ENCODE measurements at places on chromosomes 13 and 19.

DNA sequence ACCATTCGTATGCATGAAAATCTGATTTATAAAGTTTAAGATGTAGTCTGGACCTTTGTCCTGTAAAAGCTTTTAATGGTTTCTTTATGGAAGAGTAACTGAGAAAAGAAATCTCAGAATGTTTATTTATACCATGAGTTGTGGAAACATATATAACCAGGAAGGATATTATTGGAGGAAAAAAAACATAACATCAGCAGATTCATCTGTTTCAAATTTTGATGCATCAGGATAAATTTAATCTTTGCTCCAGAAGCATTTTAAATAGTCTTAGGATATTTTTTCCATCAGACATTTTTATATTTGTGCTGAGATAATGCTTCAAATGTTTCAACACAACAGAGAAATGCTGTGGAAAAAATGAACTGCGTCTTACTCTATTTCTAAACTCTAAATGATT lies 31.2 kb upstream of the CSNK1A1L start:
- no peak for DNase-seq

DNA sequence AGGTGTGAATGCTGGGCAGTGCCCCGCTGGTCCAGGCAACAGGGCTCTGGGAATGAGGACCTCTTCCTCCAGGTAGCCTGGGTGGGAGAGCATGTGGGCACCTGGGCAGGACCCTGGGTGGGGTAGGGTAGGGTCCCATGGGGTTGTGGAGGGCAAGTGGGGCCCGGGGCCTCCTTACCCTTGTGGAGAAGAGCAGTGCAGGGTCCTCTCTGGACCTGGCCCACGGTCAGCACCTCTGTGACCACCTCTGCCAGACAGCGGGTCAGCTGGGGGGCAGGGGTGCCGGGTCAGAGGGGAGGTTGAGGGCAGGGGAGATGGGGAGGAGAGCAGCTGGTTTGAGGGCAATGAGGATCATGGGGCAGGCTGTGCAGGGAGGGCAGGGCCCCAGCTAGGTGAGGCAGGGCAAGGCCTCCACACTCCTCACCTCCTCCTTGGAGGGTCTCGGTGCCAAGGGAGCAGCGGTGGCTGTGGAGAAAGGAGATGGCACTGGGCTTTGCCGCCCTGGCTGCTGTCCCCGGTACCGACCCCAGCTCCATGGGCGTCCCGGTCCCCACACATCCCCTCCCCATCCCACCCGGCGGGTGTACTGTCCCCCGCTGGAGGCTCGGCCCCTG lies 491 bp downstream of the CCER2 start:
- no peak for DNase-seq

DNA sequence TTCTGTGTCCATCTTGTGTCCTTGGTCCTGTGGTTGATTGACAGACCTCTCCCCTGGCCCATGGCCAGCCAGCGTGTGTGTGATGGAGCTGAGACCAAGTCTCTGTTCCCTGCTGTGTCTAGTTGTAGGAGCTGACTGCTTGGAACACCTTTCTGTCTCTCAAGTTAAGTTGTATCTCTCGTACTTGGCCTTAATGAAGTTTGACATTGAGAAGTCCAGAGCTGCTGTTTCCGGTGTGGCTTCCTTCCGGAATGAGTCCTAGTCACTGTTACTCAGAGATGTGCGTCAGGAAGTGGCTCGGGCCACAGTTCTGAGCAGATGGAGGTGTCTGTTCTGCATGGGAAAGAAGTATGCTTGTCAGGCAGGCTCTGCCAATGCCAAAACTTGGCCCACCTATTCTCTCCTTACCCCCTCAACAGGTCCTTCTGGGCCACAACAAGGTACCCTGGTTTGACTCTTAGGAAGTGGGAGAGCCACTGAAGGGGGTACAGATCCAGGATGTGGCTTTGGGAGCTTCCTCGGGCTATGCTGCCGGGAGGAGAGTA lies 54.3 kb downstream of the GATAD2A start:
- peak; percentile 58 for DNase-seq

- no peak for DNase-seq
Observed at GRCh38 chr19:23991170-23991569, 76.5 kb downstream of the ZNF726 start.

- no peak for DNase-seq
Observed at GRCh38 chr13:106101201-106101600, 434.3 kb downstream of the EFNB2 start.

GRCh38 chr13:46698014-46698413 lies 98.9 kb downstream of the ESD start:
- no peak for DNase-seq

DNA sequence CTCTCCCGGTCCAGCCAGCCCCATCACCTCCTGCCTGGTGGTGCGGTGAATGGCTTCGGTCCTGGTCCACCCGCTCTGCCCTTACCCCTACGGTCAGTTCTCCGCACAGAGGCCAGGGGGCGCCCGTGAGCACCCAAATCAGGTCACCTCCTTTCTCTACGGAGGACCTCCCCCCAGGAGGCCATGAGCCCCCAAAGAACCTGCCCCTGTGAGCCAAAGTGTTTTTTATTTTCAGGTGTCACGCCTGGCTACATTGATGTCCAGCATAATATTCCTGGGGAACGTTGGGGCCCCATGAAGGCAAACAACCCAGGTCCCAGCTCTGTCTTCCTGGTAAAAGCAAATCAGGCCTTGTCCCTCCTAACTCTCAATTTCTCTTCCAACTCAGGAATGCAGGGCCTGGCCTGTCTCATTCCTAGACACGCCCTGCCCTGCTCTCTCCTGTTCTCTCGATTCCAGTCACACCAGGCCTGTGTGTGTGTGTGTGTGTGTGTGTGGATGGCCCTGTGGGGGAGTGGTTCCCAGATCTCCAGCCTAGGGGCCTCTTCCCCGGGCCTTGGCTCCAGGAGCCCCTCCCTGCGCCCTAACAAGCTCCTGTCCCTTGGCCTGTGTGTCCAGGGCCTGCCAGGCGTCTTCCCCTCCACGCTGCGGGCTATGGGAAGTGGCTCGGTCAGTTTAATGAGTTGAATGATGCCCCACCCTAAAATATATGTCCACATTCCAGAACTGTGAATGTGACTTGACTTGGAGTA lies 9.7 kb upstream of the GIPC1 start:
- DNase-seq = no peak

DNA sequence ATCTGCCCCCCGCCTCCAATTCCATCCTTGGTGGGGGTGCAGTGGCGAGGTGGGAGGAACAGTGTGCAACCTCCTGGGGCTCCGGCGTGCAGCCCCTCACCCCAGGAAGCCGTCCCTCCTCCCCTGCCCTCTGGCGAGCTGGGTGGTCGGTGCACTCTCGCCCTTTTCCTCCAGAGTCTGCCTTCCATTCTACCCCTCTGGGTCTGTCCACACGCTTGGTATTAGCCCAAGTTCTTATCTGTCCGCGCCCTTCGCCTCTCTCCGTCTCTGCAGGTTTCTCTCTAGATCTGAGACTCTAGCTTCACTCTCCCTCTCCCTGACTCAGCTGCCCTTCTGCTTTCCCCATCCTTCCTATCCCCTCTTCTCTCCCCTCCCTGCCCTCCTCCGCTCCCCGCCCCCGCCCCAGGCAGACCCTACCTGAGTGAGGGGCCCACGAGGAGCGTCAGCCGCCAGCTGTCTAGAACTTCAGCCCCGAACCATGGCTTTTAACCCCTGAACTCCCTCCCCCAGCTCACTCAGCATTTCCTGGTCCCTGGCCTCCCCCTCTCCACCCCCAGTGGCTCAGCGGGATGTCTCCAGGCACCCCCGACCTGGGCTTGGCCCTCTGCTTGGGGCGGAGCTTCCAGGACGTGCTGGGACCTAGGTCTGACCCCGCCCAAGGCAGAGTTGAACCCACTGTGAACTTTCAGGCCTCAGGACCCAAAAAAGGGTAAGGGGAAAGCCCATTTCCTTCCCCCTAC lies 499 bp upstream of the KLK13 start:
- no peak for DNase-seq

- no peak for DNase-seq
Observed at GRCh38 chr13:29109987-29110386, 289.8 kb downstream of the MTUS2 start.

DNA sequence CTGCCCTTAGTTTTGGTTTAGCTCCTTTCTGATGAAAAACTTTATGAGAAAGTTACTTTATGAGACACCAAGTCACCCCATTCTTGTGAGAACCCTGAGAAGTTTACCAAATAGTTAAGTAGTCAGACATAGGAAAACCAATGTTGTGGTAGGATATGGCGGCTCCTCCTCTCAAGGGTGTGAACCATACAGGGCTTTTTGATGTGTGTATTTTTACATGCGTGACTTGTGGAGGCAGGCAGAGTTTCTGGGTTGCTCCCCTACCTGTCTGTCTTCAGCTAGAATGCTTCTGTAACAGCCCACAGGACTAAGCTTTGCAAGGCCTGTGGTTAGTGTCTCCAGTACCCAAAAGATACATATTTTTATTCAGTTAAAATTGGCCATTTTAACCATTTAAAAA lies 18.3 kb downstream of the UBAC2 start:
- no peak for DNase-seq

- no peak for DNase-seq
Observed at GRCh38 chr13:35797244-35797643, 320.8 kb upstream of the MAB21L1 start.

GRCh38 chr19:28475525-28475924 lies 737.4 kb downstream of the UQCRFS1 start:
- DNase-seq = no peak

DNA sequence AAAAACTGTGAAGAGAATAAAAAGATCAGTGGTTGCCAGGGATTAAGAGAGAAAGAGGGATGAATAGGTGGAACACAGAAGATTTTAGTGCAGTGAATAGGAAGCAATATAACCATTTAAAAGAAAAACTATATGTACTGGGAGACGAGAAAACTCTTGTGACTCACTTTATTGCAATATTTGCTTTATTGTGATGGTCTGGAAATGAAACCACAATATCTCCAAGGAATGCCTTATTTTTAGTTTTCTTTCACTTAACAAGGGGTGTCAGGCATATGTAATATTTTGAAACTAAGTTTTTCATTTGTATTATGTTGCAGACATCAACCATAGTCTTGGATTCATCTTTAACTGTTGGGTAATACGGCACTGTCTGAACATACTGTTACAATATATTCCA lies 1308.2 kb downstream of the PCDH9 start:
- no peak for DNase-seq

DNA sequence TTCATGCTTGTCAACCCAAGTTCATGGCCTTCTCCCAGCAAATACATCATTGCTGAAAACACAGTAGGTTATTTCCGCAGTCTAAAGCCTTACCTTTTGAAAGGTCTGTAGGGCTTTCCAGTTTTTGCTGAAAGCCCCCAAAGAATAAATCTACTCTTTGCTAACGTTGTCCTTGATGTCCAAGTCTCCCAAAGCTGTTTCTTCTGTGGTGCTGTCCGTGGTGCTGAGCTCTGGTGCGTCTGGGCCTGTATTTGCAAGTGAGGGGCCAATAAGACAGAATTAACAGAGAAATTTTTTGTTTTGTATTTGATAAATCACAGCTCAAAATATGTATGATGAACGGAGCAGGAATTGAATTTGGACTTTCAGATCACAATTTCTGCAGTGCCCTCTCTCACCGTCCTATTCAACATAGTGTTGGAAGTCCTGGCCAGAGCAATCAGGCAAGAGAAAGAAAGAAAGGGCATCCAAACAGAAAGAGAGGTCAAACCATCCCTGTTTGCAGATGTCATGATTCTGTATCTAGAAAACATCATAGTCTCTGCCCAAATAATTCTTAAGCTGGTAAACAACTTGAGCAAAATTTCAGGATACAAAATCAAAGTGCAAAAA lies 9.8 kb upstream of the LGALS16 start:
- DNase-seq = no peak
